ENCODE measurements at places on chromosomes 3 and 15.

- DNase-seq: peak; percentile 93
Measured at GRCh38 chr15:65421360-65422215, 1.2 kb downstream of the IGDCC4 start.

DNA sequence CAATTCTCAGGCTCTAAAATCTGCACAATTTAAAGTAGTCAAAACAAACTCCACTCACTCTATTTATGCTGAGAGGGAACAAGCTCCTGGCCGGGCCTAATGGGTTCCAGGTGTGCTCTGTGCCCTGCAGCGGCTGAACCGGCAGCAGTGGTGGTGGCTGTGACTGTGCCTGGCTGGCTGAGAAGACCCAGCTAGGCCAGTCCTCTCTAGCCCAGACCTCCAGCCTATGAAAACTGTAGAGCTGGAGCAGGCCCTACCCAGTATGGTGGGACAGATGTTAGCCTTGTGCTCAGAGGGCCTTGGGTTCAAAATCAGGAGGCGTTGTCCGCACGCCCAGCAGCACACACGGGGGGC is 37.0 kb downstream of the EPHB3 start:
- DNase-seq: no peak

- peak; percentile 19 for DNase-seq
Measured at GRCh38 chr15:66815318-66815717, 113.3 kb downstream of the SMAD6 start.

DNA sequence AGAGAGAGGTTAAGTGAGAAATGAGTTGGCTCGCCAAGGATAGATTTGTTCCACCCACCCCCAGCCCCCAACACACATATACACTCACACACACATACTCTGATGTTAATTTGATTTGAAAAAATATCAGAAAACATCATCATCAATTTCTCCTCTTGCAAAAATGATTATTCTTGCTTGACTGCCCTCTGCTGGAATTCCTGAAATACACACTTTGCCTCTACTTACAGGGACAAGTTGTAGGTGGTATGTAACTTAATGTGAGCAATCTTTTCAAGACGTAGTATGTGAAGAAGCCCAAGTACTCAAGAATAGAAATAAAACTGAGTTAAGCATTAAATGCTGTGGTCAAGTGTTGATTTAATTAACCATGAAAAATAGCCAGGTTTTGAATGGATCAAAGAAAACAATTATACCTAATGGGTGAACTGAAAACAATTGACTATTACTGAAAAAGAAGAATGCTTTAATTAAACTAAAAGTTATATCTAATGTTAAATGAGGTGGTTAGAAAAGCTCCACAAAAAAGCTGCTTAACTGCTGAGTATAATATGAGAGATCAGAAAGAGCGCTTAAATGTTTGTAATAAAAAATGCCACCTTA is 46.6 kb upstream of the MDFIC2 start:
- peak; percentile 36 for DNase-seq

GRCh38 chr15:65215496-65215895 is 4.2 kb upstream of the CILP start:
- DNase-seq: no peak

GRCh38 chr15:99721896-99722295 is 11.3 kb downstream of the LYSMD4 start:
- DNase-seq: no peak

DNA sequence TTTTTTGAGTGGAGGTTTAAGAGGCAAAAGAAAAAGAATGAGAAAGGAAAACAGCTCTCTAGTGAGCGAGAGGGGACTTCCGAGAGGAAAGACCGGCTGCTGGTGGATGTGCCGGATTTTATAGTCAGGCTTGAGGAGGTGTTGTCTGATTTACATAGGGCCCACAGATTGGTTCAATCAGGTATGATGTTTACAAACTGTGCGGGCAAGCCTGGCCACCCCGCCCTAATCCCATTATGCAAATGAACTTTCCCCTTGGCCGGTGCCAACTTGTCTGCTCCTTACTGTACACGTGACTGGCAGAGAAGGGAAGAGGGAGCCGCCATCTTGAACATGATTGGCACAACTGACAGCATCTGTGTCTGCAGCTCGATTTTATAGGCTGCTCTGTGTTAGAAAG is 44.7 kb downstream of the FAM43A start:
- DNase-seq: no peak

DNA sequence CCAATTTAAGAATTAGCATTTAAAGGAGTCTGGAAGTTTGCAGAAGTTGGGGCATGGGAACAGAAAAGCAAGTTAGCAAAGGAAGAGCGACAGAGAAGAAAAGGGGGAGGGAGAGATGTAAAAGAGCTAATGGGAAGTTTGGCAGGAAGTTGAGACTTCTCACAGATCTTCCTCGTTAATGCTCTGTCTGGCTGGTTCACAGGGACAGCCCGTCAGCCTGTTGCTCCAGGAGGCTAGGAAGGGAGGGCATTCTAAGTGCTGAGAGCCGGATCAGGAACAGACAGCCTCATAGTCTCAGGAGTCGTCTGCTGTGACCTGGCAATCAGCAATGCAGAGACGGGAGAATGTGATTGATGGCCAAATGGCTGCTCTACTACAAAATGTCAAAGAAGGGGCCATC is 150.3 kb downstream of the AGBL1 start:
- no peak for DNase-seq

DNA sequence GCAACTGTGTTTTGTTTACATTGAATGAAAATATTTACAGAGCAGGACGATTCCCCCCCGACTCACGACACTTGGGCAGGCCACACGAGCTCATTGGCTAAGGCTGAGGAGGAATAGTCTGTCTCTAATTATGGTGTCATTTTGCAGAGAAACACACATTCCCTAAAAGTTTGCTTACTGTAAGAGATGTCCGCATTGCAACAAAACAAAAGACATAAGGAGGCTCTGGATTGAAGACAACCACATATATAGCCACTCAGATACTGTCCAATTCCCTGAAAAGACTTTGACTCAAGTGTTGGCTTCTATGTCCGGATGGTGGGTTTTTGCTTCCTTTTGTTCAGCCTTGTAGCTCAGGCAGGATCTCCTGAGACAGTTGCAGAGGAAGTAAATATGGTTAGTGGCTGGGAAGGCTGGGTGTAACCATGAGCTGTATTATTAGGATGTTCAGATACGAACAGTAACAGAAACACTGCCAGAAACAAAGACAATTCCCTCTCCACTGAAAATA is 170.4 kb downstream of the KLHL25 start:
- peak; percentile 54 for DNase-seq

DNA sequence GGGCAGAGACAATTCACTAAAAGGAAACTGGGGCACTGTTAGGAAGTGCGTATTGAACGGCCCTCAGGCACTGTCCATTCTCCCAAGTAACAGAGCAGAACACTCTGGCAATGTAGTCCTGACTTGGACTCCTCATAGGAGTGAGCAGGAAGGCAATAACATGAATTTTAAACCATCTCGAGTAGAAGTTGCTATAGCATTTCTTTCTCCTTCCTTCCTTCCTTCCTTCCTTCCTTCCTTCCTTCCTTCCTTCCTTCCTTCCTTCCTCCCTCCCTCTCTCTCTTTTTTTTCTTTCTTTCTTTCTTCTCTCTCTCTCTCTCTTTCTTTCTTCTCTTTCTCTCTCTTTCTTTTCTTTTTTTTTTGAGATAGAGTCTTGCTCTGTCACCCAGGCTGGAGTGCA is 46.4 kb upstream of the TRA2B start:
- DNase-seq: no peak

- DNase-seq: no peak
Measured at GRCh38 chr3:157294491-157294890, 134.5 kb upstream of the CCNL1 start.

- DNase-seq: no peak
Measured at GRCh38 chr3:177604181-177604580, 406.9 kb upstream of the TBL1XR1 start.

GRCh38 chr15:37865687-37866086 is 68.8 kb upstream of the TMCO5A start:
- DNase-seq: no peak

DNA sequence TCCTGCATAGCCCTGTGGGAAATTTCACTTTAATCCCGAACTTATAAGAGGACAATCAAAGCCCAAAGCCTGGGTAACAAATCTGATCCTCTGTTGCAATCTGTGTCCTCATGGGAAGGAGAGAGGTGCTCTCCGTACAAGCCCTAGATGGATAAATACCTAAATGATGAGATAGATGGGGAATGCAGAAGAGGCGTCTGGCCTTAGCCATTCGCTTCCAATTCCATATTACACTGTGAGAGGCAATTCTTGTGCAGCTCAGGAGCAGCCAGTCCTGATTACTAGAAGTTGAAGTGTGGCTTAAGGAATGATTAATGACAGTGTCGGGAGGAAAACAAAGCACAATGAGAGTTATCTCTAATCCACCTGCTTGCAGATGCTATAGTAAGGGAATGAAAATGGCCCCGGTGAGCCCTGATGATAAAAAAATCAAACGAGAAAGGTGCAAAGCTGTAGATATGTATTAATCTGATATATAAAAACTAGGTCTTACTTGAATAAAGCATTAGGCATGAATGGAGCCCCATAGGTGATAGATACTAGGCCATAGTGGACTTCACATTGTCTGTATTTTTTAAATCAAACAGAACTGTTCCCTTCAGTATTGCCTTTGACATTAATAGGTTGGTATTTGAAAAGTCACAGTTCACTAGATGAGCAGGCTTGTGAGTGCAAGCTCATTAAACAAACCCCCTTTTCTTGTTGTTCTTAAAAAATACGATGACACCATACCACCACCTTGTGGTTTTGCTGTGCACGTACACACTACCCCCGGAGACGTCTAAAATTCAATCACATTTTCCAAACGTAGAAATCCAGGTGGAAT is 54.2 kb upstream of the TMCO5A start:
- peak; percentile 51 for DNase-seq

GRCh38 chr15:52417957-52418356 is 110.7 kb downstream of the MYO5A start:
- no peak for DNase-seq

DNA sequence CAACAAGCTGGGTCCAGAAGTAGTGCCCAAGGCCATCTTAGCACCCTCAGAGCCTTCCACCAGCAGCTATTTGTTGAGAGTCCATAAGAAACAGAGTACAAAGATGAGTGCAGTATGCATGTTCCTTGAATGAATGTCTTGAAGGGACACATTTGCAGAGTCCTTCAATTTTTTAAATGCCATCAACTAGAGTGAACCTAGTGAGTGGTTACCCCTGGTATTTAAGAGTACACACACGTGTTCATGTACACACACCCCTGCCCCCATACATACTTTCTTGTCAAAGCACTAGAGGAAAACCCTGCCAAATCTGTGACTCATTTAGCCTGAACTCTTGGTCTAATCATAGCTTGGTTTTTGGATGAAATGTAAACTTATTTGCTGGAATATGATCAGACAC is 84.5 kb upstream of the GALNT15 start:
- no peak for DNase-seq

- DNase-seq: no peak
Measured at GRCh38 chr3:47542471-47543173, 29.1 kb upstream of the ELP6 start.

- DNase-seq: peak; percentile 45
Measured at GRCh38 chr3:71721651-71722157, 3.5 kb downstream of the EIF4E3 start.

DNA sequence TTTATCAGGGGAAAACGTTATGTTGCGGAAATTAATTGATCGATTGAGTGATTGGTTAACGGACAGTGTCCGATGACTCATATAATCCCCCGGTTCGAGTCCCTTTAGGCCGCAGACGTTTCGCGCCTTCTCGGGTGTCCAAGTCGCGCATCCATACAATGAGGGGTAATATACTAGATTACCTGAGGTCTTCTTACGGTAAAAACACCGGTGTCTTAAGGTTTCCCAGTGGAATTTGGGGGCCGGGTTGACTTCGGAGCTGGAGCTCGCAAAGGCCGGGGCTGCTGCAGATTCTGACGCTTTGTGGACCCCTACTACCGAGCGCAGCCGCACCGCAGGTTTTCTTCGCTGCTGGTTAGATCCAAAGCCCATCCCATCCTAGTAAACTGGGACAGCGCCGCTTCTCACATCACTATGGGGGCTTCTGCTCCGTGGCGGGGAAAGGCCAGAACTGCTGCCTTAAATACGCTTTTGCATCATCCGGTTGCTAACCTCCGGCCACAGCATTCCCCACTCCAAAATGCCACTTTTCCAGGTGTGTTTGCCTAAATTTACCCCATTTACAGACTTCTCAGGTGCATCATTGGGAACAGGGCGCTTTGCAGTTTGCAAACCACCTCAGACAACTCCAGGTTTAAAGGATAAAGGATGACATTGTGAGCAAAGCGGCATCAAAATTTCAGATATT is 858 bp upstream of the SACM1L start:
- peak; percentile 71 for DNase-seq

DNA sequence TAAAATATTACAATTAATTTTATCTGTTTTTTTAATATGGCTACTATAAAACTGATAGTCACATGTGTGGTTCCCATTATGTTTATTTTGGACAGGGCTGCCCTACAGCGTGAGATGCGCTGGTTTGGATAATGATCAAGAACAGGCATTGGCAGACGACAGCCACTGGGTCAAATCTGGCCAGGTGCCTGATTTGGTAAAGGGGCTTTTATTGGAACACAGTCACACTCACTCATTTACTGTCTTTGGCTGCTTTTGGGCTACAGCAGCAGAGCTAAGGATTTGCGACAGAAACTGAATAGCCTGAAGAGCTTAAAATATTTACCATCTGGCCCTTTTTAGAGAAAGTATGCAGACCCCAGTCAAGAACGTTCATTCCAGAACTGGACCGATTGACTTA is 724.2 kb upstream of the CFAP20DC start:
- DNase-seq: no peak

- DNase-seq: no peak
Measured at GRCh38 chr15:54277834-54278233, 299.6 kb downstream of the UNC13C start.

DNA sequence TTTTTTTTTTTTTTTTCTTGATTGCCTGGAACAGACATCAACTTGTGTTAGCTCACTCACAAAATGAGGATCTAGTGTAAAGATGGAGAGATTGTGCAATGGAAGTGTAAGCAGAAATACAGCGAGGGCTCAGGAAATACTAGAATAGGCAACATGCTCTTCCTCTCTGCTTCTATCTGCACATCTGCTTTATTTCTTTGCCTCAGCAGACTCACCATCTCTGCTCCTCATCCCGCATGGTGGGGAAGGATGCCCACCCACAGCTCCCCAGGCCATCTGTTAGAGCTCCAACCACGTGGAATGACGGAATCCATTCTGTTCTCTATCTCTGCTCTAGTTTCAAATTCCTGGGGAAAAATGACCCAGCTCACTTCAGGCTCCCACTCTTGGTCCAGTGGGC is 128.0 kb upstream of the ADAMTS9 start:
- no peak for DNase-seq

DNA sequence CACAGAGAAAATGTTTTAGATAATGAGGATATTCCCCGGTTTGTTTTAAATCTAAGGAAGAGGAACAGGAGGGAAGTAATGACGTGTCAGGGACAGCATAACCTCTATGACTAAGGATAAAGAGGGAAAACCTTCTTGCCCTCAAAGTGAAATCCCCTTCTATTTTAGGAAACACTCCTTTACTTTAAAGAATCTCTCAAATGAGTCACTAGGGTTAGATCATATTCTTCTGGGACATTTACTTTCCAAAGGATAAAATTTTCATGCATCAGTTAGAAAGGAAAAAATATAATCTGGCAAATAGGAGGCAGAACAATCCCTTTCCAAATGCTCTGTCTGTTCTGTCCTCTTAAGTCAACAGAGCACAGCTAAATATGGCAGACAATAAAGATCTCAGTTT is 43.2 kb upstream of the UBE2E2 start:
- DNase-seq: no peak

- no peak for DNase-seq
Measured at GRCh38 chr15:23839893-23840474, 152.9 kb upstream of the NDN start.

All from NB4 (cell line).